Central memory CD8-positive, alpha-beta T cell (primary cell): ENCODE measurements at places on chromosomes 1 and 21.

GRCh38 chr1:9010781-9011323, 15.4 kb downstream of the SLC2A7 start:
- DNase-seq: no peak

DNA sequence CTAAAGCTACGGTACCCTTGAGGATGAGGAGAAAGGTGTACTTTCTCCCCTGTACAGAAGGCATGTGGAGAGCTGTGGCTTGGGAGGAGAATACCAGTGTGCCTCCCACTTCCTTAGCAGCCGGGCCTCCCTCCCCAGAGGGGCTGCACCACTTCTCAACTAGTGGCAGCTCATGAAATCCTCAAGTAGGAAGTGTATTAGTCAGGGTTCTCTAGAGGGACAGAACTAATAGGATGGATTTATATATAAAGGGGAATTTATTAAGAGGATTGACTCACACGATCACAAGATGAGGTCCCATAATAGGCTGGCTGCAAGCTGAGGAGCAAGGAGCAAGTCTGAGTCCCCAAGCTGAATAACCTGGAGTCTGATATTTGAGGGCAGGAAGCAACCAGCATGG, 53.1 kb upstream of the PPP2R5A start:
- no peak for DNase-seq

- DNase-seq: no peak
These were observed 46.0 kb upstream of the JUN start for GRCh38 chr1:58829866-58830265.

DNA sequence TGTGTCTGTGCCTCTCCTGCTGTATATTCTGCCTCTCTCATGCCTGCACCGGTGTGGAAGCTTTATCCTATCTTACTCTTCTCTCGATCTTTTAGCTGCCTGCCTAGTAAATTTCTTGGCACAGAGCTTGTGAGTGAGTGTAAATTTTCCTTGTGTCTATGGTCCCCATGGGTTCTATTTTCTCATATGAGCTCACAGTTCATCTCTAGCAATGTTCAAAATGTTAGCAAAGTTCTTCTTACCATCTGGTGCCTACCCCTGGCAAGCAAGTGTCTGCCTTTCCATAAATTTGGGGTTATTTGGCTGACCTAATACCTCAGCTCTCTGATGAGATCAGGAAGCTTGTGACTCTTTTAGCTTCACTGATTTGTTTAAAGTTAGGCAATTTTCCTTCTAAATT, 572.1 kb upstream of the BRINP3 start:
- no peak for DNase-seq

DNA sequence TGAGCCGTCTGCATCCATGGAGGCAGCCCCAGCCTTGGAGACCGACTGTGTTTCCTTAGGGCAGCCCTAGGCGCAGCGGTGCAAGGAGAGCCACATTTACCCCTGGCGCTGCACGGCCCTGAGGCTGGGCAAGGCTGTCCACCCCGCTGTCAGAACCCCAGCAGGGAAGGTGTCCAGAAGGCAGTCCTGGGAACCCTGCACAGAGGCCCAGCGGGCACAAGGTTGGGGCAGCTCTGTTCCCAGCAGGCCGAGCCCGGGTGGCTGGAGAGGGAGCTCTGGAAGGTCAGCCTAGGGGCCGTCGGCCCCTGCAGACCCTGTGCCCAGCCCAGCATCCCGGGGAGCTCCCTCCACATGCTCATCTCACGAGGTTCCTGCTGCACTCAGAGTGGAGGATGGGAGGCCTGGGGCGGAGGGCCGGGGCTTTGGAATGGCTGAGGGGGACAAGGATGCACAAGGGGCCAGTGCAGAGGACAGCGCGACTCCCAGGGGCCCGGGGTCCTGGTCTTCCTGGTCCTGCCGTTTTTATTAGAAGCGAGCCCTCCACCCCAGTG, 19.9 kb upstream of the SAMD11 start:
- DNase-seq: peak; percentile 8

GRCh38 chr1:151284013-151284577, 2.0 kb downstream of the ZNF687 start:
- DNase-seq: no peak
